Activated CD4-positive, alpha-beta T cell treated with anti-CD3 and anti-CD28 coated beads, Interleukin-2, amount 50 U/mL, for 48 hours (primary cell): ENCODE measurements at places on chromosomes 3 and 15.

DNA sequence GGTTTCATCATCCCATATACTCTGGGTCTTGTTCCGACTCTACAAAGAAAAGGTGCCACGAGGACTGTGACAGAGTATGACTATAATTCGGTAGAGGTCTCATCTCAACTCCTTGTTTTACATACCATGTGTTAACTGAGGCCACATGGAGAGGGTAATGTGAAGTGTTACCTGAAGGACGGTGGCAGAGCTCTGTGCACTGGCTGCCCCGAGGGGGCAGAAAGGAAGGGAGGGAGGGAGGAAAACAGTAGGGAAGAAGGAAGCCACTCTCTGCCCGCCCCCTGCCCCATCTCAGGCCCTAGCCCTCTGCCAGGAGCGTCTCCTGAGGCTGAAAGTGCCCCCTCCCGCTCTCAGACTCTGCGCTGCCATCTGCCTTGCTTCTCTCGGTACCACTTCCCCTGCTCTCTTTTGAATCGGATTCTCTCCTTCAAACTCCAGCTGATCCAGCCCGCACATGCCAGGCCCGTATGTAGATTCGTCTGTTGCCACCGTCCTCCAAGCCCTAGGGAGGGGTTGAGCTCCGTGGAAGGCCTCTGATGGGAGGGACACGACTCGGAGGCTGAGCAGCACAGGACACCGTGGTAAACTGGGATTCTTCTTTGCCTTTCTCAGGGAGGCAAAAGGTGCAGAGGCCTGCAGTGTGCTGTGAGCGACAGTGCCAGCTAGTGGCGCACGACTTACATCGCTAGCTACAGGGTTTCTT is 70.5 kb upstream of the ATP10A start:
- peak; percentile 77 for DNase-seq

DNA sequence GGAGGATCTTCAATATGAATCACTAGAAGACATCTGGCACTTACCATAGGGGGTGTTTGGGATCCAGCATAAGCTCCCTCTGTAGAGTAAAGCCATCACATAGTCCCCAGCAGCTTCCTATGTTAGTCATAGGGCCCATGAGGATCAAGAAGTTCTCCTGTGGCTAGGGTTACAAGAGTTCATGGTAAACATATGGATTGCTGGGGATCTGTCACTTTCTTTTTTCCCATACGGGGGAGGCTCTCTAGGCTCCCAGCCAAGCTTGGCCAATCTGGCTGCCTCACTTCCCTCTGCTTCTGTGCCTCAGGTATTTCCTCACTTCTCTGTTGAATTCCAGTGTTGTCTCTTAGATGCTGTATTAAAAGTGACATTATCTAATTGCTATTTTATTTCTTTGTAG is 597.9 kb downstream of the PDCD6IP start:
- DNase-seq = no peak

DNA sequence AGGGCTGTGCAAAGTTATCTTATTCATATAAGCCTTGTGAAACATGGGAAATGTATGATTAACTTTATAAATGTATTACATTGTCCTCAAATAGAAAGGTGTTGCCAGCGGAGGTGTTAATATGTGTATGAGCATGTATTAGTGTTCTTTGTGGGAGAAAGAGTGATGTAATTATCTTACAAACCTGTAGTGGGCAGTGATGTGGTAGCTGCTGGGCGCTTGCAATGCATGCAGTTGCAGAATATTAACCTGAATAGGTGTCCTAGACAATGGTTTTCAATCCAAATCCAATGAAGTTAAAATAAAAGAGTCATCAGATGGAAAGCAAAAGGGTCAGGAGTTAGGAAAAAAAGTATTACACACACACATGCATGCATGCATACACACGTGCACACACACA is 881.3 kb upstream of the CADM2 start:
- DNase-seq = no peak

DNA sequence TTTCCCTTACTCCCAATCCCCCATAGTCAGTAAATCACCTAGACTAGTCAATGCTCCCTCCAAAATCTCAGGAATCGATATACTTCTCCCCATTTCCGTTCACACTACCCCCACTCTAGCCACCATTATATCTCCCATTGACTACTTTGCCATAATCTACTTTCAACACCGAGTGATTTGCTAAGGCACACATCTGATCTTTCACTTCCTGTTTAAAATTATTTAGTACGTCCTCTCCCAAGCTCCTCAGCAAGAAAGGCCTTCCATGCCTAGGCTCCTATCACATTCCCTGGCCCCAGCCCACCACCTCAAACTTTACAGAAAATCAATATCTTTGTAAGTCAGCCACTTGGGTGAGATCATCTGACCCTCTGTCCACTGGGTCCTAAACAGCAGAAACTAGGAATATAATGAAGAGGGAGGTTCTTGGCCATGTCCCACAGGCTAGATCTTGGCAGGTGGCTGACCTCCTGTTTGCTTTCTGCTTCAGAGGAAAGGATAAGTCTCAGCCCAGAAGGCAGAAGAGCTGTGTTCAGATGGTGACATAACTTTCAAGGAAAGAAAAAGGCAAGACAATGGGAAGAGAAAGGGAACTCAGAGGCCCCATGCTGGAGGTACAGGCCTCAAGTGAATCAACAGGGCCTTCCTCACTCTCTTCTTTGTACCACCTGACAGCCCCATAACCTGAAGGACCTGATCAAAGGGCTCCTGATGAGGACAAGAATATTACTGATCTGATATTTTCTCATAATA is 103.0 kb downstream of the RPL22L1 start:
- no peak for DNase-seq

DNA sequence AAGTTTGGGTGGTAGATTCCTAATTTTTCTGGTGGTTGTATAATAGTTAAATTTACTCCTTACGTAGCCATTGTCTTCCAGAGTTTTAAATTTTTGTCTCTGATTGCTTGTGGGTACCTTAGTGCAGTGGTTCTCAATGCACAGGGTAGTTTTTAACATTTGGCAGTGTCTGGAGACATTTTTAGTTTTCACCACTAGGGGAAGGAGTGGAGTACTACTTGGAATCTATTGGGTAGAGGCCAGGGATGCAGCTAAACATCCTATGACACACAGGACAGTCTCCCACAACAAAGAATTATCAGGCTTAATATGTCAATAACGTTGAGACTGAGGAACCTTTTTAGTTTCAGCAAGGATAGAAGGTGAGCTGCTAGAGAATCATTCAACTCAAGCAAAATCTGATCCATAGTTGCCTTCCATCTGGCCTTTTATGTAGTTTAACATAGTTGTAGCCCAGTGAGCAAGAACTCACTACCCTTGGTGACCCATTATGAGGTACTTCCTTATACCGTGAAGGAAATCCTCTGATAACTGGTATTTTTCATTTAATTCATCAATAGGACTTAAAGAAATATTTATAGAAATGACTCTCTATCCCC is 8.6 kb upstream of the STX19 start:
- no peak for DNase-seq

- no peak for DNase-seq
These were observed 21.4 kb upstream of the LEO1 start for GRCh38 chr15:51992953-51993352.

DNA sequence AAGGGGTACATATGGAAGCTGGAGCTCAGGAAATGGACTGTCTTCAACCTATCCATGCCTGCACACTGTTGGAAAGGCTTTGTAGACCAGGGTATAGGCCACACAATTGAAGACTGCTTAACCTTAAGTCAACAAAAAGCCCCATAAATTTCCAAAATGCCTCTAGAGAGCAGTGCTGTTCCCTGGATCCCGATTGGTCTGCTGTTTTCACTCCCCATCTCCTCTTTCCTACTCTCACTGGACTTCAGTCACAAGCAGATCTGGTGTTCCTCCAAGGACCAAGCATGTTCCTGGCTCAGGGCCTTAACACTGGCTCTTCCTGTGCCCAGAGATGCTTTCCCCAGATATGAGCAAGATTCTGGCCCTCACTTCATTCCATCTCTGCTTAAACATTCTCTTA is 22.8 kb upstream of the LRRC34 start:
- no peak for DNase-seq

DNA sequence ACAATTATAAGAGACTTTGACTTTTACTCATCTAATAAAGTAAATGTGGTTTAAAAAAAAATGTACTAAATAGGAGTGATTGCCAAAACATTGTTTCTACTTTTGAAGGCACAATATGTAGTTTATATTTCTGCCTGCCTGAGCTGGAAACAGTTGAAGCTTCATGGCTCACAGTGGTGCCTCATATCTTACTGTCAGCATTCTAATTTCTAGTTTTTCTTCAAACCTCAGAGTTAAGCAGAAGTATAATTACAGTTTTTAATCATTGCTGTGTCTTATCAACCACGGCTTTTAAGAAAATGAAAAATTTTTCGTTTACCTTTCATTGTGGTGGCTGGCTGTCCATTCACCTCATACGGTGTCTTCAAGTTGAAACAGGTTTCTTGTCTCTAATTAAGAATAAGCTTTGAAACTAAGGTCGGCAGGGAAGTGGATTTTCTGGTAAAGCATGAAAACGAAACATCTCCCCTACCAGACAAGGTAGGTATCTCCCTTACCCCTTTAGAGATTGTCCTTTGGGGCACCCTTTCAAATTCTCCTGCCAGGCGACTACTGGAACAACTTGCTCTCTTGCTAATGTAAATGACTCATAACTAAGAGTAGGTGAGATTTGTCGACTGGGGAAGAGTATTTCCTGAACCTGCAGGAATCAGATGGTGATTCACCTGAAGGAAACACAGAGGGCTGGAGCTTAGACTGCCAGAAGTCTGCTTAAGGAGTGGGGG is at the start of gene GPR87:
Gene GPR87 (minus strand): TSS at position 554 of the 725 bp plus-strand sequence. CDS start 16,720 bp downstream, outside the sequence.
- DNase-seq = peak; percentile 32
